IMR-90 (cell line): ENCODE measurements at places on chromosomes 2 and 18. TPM values are rescaled to one million over a fixed set of nuclear protein-coding genes. Genes with fewer than 3 reads are reported as not detected.

SCYGR6 gene
- not detected in 2 replicates for total RNA-seq

TMEM163 gene
- total RNA-seq: not detected in 2 replicates

NEB gene
- under 0.01 TPM in 2 replicates for total RNA-seq

ELOA2 gene
- total RNA-seq: not detected in 2 replicates

REG3A gene
- not detected in 2 replicates for total RNA-seq

GRCh38 chr18:67139899-67140298 is 376.6 kb downstream of the DSEL start:
- no peak for DNase-seq

DNA sequence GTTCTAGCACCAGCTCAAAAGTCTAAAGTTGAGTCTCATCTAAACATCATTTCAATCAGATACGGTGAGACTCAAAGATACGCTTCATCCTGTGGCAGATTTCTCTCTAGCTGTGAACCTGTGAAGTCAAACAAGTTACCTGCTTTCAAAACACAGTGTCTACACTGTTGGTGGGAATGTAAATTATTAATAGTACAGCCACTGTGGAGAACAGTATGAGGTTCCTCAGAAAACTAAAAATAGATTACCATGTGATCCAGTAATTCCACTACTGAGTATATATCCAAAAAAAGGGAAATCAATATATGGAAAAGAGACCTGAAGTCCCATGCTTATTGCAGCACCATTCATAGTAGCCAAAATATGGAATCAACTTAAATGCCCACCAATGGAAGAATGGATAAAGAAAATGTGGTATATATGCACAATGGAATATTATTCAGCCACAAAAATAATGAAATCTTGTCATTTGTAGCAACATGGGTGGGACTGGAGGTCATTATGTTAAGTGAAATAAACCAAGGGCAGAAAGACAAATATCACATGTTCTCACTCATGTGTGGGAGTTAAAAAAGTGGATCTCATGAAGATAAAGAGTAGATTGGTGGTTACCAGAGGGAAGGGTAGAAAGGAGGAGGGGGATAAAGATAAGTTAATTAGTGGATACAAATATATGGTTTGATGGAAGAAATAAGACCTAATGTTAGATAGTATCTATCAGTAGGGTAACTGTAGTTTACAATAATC is 11.7 kb downstream of the UBR3 start:
- DNase-seq: no peak

DNA sequence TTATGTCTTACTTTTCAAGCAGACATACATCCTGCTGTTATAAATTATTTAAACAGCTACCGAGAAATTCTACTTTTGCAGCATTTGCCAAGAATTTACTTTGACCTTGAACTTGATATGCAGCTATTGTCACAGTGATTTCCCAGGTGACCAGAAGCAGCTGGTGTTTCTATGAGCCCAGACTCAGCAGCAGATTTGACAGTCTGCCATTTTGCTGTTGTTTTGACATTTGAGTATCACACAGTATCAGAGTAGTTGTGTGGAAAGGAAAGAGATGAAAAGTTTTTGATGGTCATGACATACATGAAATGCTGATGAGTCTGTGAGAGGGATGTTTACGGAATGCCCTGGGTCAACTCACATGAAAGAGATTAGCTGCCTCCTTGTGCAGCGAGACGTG is 6.6 kb upstream of the CCDC195 start:
- no peak for DNase-seq

GRCh38 chr2:170314744-170315447 is 136.9 kb downstream of the MYO3B start:
- no peak for DNase-seq

- no peak for DNase-seq
Observed at GRCh38 chr2:169047256-169048250, 16.4 kb upstream of the ABCB11 start.
